Activated CD8-positive, alpha-beta memory T cell treated with anti-CD3 and anti-CD28 coated beads, Interleukin-2, amount 10 ng/mL, durations not matched to agents 7 days and 5 days (primary cell): ENCODE measurements at places on chromosomes 4 and X. TPM values are rescaled to one million over a fixed set of nuclear protein-coding genes. Genes with fewer than 3 reads are reported as not detected.

SLITRK2 gene
- not detected for total RNA-seq

CSN1S1 gene
- not detected for total RNA-seq

DNA sequence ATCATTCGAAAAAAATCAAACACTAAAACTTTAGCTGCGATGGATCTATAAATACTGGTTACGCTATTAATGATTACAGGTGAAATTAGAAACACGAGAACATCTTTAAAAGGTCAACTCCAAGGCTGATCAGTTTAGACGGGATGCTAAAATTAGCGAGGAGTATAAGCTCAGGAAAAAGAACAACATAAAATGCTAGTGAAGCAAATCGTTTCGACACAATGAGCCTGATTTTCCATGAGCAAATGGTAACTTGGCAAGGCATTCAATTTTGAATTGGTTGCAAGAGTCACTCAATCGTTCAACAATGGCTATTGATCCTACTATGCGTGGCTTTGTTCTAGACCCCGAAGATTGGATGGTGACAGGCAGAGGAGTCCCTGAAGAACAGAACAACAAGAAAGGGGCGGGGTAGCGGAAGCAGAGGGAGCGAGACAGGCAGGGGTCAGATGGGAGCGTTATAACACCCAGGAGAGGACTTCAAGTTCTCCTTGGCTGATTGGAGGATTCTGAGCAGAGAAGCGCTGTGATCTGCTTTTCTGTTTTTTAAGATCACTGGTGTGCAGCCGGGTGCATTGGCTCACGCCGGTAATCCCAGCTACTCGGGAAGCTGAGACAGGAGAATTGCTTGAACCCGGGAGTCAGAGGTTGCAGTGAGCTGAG is 146.5 kb downstream of the RBM47 start:
- no peak for DNase-seq

XAGE2 gene
- total RNA-seq, result not detected

DNA sequence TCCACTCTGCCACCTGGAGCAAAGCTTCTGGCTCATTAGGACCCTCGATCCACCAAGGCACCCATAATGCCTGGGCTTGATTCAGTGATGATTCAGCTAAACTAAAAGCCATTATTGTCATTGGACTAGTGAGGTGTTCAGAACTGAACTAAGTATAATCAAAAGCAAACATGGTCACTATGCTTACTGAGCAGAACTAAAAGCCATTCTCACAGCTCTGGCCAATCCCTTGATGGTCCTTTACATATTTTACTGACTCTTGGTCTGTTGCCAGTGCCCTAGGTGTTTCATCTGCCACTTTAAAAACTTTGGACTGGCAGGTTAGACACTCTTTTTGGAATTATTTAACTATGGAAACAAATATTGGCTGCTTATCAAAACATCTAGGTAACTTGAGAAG is 703.5 kb downstream of the FAT4 start:
- DNase-seq, result no peak

PASD1 gene
- not detected for total RNA-seq

DNA sequence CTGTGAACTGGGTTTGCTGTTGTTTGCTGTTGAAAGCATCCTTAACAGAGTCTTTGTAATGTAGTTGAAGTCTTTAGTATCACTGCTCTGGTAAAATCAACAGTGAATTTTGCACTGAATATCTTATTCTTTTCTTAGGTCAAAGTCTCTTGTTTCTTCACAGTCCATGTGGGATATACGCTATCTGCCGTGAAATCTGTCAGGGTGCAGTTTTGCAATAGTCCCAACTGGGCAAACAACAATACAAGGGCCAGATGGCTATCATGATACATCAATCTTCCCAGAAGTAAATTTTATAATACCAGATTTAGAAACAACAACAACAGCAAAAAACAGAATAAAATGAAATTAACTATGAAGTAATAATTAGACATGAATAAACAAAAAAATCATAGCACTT is 123.5 kb downstream of the PPARGC1A start:
- DNase-seq, result no peak

GRCh38 chr4:77376788-77377460 is 219.9 kb downstream of the CCNG2 start:
- no peak for DNase-seq

- no peak for DNase-seq
Measured at GRCh38 chr4:77443941-77444340, 161.7 kb upstream of the CXCL13 start.

GRCh38 chrX:74924449-74925224 is 615 bp downstream of the NEXMIF start:
- peak; percentile 41 for DNase-seq

DNA sequence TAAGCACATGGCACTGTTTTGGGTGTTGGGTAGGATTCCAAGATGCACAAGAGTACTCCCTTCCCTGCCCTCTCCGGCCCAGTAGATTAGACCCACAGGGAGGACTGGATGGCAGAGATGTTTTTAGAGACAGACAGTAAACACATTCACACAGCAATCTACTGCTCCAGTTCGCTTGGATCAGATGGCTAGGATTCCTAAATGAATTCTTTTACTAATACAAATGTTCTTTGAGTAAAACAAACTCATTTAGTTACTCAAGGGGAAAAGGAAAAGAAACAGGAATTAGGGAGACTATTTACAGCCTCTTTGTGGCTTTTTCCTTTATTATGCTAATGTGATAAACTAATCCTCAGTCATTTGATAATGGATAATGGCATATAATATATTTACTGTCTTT is 5.9 kb downstream of the SNX25 start:
- no peak for DNase-seq

GRCh38 chr4:87838890-87839591 is 6.3 kb downstream of the MEPE start:
- no peak for DNase-seq

GPM6B gene
- not detected for total RNA-seq
